ENCODE measurements at places on chromosomes 6 and 20. TPM values are rescaled to one million over a fixed set of nuclear protein-coding genes. Genes with fewer than 3 reads are reported as not detected.

SYCP2L gene
- not detected for total RNA-seq

GPR6 gene
- total RNA-seq, result not detected

MYCT1 gene
- total RNA-seq, result 1.1 TPM

CD93 gene
- total RNA-seq, result under 0.01 TPM

VSX1 gene
- total RNA-seq, result not detected

SPATS1 gene
- not detected for total RNA-seq

PKHD1 gene
- total RNA-seq, result not detected

DNA sequence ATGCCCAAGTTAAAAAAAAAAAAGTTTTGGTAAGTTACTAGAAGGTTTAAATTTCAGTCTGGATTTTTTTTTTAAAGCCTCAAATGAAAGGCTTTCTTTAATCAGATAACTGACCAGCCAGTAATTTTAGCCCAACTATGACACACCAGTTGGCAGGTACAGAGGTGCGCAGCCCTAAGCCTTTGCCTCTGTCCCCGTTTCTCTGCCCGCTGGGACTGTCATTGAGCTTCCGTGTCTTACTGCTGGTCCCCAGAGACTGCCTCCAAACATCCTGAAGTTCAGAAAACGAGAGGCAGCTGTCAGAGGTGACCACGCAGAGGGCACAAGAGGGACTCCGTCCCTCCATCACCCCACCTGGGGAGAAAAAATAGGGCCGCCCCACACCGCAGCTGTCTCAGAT lies 118.2 kb downstream of the RPS12 start:
- no peak for DNase-seq

DNA sequence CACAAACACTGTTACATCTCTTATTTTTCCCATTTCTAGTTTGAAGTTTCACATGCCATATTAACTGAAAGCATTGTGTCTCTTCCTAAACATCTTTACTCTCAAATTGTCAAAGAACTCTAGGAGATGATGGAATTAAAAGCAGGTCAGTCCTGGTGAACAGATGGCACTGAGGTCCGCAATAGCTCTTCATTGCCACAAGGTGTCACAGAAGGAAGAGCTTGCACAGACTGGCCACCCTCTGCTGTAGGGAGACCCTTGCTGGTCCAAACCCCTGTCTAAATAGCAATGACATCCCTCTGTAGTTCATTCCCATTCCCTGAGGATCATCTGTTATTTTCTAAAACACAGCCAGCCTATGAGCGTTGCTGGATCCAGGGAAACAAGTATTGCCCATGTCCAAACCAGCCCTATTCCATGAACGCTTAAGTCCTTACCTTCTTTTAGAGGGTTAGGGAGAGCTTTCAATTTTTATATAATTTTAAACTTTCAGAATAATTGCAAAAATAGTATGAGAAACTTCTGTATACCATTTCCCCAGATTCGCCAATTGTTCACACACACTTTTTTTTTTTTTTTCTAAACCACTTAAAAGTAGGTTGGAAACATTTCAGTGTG lies 10.1 kb upstream of the HDAC2 start:
- DNase-seq, result peak; percentile 31

GRCh38 chr6:19219931-19220330 lies 617.2 kb upstream of the ID4 start:
- no peak for DNase-seq

GRCh38 chr6:63649269-63649668 lies 13.7 kb downstream of the PHF3 start:
- no peak for DNase-seq

GRCh38 chr6:56691286-56691595 lies 48.6 kb upstream of the DST start:
- no peak for DNase-seq

GRCh38 chr6:31450751-31451150 lies 47.2 kb upstream of the MICB start:
- DNase-seq, result no peak

DNA sequence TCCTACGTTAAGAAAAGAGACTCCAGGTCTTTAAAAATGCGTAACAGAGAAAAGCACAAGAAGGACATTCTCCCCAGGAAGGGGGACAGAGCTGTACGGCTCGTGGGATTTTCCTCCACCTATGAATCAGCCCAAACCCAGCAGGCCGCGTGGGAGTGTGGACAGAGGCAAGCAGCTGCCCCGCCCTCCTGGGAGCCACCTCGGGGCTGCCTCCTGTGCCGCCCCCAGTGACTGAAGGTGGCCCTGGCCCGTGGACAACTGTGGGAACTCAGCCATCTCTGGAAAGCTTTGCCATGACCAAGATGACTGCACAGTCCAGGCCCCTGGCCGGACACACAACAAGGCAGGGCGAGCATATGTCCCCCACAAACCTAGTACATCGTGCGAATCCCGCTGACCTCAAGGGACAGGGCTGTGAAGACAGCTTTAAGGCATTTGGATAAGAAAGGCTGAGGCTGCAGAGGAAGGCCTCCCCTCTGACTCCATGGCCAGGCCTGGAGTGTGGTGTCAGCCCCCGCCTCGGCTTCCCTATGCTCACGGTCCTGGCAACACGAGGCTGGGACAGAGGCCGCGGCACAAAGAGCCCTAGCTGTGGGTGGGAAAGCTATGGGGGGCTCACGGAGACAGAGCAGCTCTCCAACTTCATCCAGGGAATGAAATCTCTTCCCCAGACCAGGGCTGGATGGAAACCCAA lies 26.9 kb downstream of the PXDC1 start:
- no peak for DNase-seq

DNA sequence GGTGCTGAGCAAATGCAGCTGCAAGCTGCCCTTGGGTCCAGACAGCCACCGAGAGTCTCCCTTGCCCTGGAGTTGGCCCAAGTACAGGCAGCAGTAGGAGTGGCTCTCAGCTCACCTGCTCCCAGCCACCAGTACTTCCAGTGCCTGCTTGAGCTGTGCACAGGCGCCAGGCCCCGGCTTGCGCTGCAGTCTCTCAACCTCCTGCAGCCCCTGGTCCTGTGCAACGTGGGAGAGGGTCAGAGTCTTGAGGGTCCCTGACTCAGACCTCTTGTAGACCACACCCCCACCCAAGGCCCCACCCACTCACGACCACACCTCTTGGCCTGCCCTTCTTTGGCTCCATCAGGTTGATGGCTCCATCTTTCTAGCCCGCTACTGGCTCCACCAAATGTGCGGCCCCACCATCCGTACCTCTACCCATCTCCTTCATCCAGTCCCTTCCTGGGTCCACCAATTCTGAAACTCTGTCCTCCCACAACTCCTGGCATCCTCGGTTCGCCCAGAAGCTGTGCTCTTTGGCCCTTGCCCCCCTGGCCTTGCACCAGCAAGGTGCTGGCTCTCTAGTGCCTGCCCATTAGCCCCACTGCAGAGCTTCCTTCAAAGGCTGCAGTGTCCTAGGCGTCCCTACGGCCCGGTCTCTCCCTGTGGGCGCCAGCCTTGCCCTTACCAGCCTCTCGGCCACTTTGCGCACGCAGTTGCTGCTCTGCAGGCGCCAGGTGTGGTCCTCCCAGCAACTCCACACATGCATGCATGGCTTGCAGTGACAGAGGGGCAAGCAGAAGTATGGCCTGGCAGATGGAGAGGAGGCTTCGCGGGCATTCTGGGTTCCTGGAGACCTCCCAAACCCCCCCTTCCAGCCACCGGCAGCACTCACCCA lies 16.5 kb upstream of the SPAG4 start:
- no peak for DNase-seq

- peak; percentile 37 for DNase-seq
These were observed 159.3 kb downstream of the CDKAL1 start for GRCh38 chr6:20693466-20694063.

DNA sequence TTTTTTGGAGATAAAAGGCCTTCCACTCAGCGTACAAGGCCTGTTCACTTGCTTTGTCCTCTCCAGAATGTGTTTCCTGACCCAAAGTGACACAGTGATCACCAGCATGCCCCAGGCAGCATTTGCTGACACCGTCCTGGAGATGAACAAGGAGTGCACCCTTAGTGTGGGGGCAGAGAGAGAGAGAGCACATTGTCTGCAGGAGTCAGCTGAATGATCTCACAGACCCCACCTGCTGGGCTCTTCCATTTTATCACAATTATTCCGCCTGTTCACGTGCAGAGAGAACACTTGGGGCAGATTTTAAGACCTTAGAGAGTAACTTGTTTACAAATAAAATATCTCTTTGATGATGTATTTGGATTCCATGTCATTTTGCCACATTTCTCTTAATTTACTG lies 22.4 kb upstream of the MAS1L start:
- DNase-seq, result no peak

- DNase-seq, result peak; percentile 41
These were observed 166.5 kb downstream of the SOBP start for GRCh38 chr6:107656401-107656800.

All from IMR-90 (cell line).